Mesothelial cell of epicardium (in vitro differentiated cells): ENCODE measurements at places on chromosomes 4 and X.

- DNase-seq = no peak
- H3K27ac ChIP-seq = no peak overlapping the region
- peaks cover 27% of the 10 kb centered on the region for H3K4me1 ChIP-seq
- no peaks in the 10 kb centered on the region for H3K27me3 ChIP-seq
- H3K36me3 ChIP-seq = peaks cover 25% of the 10 kb centered on the region
These were observed 24.5 kb downstream of the DHX15 start for GRCh38 chr4:24559889-24560288.

DNA sequence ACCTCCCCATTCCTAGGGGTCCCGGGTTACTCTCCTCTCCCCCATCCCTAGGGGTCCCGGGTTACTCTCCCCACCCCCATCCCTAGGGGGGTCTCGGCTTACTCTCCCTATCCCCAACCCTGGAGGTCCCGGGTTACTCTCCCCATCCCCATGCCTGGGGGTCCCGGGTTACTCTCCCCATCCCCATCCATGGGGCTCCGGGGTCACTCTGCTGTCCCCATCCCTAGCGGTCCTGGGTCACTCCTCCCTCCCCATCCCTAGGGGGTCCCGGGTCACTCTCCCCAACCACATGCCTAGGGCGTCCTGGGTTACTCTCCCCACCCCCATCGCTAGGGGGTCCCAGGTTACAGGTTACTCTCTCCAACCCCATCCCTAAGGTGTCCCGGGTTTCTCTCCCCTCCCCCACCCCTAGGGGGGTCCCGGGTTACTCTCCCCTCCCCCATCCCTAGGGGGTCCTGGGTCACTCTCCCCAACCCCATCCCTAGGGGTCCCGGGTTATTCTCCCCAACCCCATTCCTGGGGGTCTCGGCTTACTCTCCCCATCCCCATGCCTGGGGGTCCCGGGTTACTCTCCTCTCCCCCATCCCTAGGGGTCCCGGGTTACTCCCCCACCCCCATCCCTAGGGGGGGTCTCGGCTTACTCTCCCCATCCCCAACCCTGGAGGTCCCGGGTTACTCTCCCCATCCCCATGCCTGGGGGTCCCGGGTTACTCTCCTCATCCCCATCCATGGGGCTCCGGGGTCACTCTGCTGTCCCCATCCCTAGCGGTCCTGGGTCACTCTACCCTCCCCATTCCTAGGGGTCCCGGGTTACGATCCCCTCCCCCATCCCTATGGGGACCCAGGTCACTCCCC, 821 bp downstream of the ASMTL start:
- DNase-seq = no peak
- peak overlapping the region; percentile 89 for H3K4me3 ChIP-seq
- H3K27me3 ChIP-seq = peaks cover 6% of the 10 kb centered on the region
- H3K4me1 ChIP-seq = no peaks in the 10 kb centered on the region

DNA sequence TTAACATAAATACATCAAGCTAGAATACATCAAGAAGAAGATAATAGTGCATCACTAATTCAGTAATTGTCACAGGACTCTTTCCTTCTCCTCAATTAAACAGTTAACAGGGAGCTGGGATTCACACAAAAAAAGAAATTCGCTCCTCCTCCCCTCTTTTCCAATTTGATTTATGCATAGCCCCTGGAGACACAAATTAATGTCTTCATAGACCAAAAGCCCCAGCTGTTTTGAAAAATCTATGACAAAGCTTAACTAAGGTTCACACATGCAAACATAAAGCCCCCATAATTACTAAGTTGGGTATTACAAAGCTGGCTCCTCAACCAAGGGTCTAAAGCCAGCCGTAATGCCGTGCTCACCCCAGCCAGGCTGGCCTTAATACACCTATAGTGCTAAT, 61.2 kb downstream of the ENOX2 start:
- no peak overlapping the region for H3K4me3 ChIP-seq
- H3K4me1 ChIP-seq = peaks cover 2% of the 10 kb centered on the region

- H3K4me3 ChIP-seq = no peak overlapping the region
- peaks cover 10% of the 10 kb centered on the region for H3K4me1 ChIP-seq
These were observed 78.1 kb upstream of the FSTL5 start for GRCh38 chr4:162241857-162242256.

DNA sequence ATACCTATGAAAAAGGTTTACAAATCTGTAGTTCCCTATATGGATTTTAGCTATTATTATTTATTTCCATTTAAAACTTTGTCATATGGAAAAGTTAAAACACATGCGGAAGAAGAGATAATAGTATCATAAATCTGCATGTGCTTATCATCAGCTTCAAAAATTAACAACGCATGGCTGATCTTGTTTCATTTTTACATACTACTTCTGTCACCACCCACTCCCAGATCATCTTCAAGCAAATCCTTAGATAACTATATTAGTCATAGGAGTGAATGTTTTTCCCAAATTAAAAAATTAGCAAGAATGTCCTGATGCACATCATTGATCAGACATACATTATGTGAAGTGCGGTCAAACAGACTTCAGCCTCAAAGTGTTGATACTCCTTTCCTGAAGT, 24.6 kb upstream of the MOB1B start:
- no peak overlapping the region for H3K4me3 ChIP-seq
- no peak for DNase-seq
- H3K27me3 ChIP-seq = no peaks in the 10 kb centered on the region
- peaks cover 14% of the 10 kb centered on the region for H3K4me1 ChIP-seq

DNA sequence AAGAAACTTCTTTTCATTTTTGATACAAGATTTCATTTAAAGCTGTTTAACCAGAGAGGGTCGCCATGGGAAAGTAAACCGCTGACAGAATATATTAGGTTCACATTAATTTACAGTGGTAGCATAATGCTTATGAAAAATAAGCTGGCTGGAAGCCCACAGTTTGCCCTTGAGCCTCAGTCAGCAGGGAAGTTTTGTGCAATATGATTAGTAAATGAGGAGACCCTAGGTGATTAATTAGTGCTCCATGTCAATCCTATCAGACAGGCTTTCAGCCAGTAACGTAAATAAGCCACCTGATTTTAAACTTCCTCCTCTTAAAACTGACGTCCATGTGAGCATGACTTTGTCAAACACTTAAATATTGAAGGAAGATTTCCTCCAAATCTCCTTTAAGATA, 134.2 kb downstream of the TSPAN5 start:
- no peaks in the 10 kb centered on the region for H3K36me3 ChIP-seq
- no peak overlapping the region for H3K4me3 ChIP-seq
- peaks cover 45% of the 10 kb centered on the region for H3K4me1 ChIP-seq
- no peak overlapping the region for H3K27ac ChIP-seq
- no peaks in the 10 kb centered on the region for H3K27me3 ChIP-seq

- H3K27ac ChIP-seq = no peak overlapping the region
- H3K36me3 ChIP-seq = no peaks in the 10 kb centered on the region
- H3K27me3 ChIP-seq = peaks cover 7% of the 10 kb centered on the region
- no peaks in the 10 kb centered on the region for H3K4me1 ChIP-seq
These were observed 53.4 kb downstream of the MAMLD1 start for GRCh38 chrX:150416469-150416868.

DNA sequence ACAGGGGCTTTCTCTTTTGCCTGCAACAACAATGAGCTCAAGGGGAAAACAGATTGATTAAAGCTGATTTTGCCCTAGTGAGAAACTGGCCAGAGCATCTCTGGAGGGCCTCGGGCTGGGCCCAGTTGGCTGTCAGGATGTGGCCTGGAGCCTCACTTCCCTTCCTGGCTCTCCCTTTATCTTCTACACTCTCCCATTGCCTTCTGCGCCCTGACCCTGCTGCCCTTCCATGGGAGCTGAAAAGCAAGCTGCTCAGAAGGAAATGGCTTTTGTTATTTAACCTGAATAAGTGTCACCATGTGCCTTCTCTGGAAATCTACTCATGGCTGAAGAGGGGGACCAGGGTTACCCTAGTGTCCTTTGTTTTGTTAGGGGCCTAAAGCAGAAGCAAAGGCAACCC, 43.8 kb downstream of the NHSL2 start:
- H3K4me3 ChIP-seq = no peak overlapping the region
- peak overlapping the region; percentile 61 for H3K27ac ChIP-seq
- peaks cover 20% of the 10 kb centered on the region for H3K4me1 ChIP-seq
- H3K27me3 ChIP-seq = no peaks in the 10 kb centered on the region
- DNase-seq = no peak
